ENCODE measurements at places on chromosomes 13 and 19. TPM values are rescaled to one million over a fixed set of nuclear protein-coding genes. Genes with fewer than 3 reads are reported as not detected.

GRCh38 chr13:57799624-57800023, 168.1 kb downstream of the PCDH17 start:
- DNase-seq, result no peak

DNA sequence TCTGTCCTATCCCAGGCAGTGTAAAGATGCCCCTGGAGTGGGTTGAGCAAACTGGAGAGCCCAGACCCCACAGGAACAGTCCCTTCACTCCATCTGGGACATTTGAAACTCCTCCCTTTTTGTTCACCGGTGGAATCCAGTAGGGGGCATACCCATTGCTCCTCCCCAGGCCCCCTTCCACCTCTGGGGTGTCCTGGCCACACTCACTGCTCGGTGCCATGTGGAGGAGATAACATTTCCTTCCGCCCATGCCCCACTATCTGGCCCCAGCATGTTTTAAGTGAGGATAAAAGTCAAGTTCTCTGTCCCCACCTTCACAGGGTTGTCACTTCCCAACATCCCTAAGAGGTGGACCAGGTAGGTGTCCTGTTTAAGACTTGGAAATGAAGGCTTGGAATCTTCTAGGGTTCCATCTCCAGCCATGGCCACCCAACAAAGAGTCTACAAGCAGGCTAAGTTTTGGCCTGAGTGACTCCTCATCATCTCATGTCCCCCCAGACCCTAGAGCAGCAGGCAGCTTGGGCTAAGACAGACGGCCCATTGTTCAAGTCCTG, 9.3 kb downstream of the ZNF526 start:
- DNase-seq, result no peak

- no peak for DNase-seq
These were observed 170.4 kb downstream of the COG6 start for GRCh38 chr13:39825886-39826285.

GRCh38 chr13:109389456-109389855, 396.9 kb downstream of the IRS2 start:
- no peak for DNase-seq

The SIGLEC10 gene
- not detected for total RNA-seq

The LYPD3 gene
- 0.17 TPM for total RNA-seq

DNA sequence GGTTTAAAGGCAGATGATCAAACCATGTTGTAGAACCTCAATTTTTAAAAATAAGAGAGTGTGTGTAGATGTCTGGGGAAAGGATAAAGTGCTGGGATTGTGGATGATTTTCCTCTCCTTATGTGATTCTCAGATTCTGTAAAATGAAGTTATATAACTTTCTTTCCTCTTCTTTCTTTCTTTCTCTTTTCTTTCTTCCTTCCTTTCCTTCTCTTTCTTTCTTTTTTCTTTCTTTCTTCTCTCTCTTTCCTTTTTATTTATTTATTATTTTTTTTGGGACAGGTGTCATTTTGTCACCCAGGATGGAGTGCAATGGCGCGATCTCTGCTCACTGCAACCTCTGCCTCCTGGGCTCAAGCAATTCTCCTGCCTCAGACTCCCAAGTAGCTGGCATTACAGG, 82.6 kb downstream of the GADD45B start:
- DNase-seq, result no peak

- DNase-seq, result no peak
These were observed 1299.2 kb upstream of the SPRY2 start for GRCh38 chr13:81639984-81640582.

GRCh38 chr13:90105276-90105675, 1242.2 kb upstream of the MIR17HG start:
- no peak for DNase-seq

- no peak for DNase-seq
These were observed 1394.9 kb upstream of the PRR20A start for GRCh38 chr13:55745828-55746227.

GRCh38 chr19:5436948-5437306, 18.3 kb upstream of the ZNRF4 start:
- no peak for DNase-seq

DNA sequence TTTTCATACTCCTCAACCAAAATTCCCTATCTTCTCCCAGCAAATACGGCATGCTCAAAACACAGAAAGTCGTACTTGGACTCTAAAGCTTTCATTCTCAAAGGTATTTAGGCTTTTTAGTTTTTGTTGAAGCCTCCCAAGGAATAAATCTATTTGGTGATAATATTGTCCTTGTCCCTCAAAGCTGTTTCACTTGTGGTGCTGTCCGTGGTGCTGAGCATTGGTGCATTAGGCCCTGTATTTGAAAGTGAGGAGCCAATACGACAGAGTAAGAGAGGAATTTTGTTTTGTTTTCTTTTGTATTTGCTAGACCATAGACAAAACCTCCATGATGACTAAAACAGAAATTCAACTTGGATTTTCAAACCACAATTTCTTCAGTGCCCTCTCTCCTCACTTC, 3.2 kb upstream of the LGALS13 start:
- DNase-seq, result peak; percentile 55

- no peak for DNase-seq
These were observed 1.3 kb upstream of the GNG7 start for GRCh38 chr19:2703691-2704216.

DNA sequence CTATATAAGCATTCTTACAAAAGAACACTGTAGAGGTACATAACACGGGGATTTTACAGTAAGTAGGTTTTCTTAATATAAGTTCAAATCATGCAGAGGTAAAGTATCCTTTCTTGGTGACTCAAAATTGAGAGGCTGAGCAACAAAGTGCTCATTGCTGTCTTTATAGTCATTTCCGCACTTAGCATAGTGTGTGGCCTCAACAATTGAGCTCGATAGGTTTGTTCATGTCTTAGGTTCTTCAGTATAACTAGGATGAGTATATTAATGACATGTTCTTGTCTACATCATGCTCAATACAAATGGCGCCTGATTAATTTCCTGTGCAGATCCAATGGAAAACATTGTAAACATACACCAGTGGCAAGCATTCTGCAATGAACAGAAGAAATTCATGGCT, 1.4 kb downstream of the WDFY2 start:
- peak; percentile 44 for DNase-seq

The ARL11 gene
- total RNA-seq, result 0.09 TPM

DNA sequence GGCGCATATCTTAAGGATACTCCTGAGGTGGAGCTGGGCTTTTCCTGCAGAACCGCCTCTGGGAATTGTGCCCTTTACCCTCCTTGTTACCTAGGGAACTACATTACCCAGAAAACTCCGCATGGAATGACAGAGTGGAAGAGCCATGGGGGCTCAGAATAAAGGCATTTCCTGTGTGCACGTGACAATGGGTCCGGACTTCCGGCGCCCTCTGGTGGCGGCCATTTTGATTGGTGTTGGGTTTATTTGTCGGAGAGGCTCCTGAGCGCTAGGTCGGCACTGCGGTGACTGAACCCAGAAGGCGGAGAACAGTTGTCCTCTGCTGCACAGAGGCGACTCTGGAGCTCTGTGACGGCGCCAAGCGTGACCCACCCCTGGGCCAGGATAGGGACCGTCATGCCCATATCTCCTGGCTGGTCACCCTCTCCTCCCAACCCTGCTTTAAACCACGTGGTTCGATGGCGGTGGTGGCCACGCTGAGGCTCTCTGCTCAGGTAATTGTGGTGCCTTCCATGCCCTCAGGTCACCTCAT, at the start of gene ZNF587B:
TSS of gene ZNF587B (plus strand) at position 229 of the 532 bp plus-strand sequence. CDS start at position 459, 230 bp downstream.
- DNase-seq, result peak; percentile 69

GRCh38 chr19:54573330-54573872, at the start of gene LILRA2:
TSS of gene LILRA2 (plus strand) at chr19:54573790. CDS start at chr19:54573879, 89 bp downstream.
- DNase-seq, result no peak

The ZNF99 gene
- not detected for total RNA-seq

DNA sequence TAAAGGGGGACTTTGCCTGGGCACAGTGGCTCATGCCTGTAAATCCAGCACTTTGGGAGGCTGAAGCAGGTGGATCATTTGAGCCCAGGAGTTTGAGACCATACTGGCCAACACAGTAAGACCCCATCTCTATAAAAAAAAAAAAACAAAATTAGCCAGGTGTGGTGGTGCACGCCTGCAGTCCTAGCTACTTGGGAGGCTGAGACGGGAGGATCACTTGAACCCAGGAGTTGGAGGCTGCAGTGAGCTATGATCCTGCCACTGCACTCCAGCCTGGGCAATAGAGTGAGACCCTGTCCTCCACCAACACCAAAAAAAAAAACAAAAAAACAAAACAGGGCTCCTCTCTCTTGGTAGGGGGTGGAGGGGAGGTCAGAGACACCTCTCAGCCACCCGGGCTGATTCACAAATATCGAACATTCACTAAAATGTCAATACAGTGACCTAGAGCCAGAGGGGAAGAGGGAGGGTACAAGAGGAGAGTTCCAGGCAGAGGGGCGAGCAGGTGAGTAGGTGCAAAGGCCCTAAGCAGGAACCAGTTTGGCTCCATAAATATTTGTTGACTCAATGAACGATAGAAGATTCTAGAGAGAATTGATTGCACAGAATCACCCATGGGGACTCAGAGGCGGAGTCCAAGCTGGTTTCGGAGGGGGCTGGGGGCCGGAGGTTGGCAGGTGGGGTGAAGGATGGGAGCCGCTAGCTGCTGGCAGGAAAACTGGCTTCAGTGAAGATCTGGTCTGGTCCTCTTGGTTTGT, 1.0 kb upstream of the CREB3L3 start:
- no peak for DNase-seq

The PRDX2 gene
- 214 TPM for total RNA-seq

The ZNF579 gene
- total RNA-seq, result 6.7 TPM

The YIPF2 gene
- total RNA-seq, result 106 TPM

DNA sequence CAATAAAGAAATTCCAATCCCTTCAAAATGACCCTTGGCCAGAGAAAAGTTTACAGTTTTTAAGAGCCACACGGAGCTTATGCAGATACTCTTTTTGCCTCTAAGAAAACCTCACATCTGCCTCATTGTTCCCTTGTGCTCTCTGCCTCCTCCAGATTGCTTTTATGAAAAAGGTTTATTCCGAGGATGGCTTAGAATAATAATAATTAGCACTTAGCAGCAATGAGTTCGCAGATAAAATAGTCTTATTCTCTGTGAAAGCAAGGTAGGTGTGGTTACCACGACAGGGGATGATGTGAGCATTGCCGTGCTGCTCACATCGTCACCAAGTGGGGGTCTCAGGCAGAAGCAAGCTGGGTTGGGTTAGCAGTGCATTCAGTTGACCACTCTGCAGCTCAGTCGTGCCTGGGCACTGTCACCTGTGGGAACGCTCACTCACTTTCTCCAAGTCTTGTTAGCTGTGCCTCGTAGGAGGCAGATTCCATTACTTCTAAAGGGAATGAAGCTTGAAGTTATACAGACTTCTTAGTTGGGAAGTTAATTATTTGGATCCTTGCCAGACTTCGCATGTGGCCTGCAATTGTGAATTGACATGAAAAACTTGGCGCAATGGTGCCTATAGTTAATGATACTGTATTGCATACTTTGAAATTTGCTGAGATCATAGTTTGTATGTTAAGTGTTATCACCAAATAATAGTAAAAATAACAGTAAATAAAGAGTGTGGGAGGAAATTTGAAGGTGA, 157.2 kb downstream of the MYO16 start:
- DNase-seq, result no peak

DNA sequence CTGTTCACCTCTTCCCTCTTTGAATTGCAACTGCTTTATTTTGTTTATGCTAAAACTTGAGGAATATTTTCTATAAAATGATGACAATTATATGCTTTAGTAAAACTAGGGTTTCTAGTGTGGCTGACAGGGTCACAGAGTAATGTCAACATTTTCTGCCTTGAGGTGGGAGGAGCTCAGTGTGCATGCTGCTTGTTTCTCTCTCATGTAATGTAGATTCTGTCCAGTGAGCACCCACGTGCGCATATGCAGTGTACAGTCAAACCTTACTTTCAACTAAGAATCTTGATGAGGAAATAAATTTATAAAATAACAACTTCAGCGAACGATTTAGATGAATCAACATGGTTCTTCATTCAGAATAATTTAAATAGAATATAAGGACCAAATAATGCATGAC, 603.9 kb downstream of the PCDH17 start:
- DNase-seq, result no peak

The SSC5D gene
- total RNA-seq, result 0.19 TPM

DNA sequence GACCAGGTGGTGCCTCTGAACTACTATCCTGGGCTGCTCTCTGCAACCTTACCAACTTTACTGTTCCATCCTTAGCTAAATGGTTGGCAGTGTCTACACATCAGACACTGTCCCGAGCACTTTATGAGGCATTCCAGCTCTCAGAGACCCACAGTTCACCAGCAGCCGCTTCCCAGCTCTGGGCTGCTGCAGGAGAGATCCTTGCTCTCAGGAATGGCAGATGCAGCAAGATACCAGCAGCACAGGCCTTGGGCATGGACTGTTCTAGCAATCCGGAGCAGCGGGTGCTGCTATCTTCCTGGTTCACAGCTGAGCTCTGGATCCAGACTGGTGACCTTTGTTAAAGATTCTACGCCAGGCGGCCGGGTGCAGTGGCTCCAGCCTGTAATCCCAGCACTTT, 3.3 kb upstream of the LPAR2 start:
- no peak for DNase-seq

DNA sequence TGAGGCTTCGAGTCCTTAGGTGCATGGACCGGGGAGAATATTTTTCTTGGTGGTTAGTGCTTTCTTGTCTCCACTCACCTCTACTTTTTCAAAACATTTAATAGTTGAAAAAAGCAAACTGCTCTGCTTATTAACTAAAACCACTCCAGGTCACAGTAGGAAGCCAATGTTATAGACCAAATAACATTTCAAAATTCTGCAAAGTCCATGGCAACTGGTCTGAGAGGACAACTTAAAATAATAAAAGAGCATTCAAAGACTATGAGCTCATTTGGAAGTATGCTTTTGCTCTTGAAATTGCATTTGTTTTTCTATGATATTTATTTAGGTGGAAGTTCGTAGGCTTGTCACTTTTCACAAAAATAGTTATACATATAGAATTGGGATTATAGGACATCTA, 483.0 kb downstream of the DCT start:
- no peak for DNase-seq

The ZNF283 gene
- total RNA-seq, result 10.9 TPM

- DNase-seq, result no peak
These were observed 23.3 kb downstream of the N4BP2L2 start for GRCh38 chr13:32515246-32515645.

DNA sequence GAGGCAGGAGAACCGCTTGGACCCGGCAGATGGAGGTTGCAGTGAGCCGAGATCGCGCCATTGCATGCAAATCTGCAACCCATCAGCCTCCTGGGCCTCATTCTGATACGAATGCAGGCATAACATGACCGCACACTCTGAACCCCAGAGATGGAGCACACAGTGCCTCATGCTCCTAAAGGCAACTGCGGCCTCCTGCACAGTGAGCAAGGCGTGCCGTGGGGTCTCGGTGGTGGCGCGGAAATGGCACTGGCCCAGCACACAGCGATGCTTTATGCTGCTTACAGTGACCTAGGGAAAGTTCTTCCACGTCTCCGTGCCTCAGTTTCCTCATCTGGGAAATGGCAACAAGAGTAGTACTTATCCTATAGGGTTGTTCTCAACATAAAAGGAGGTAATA, 2.0 kb upstream of the C19orf12 start:
- no peak for DNase-seq

The S1PR2 gene
- total RNA-seq, result 0.70 TPM

- no peak for DNase-seq
These were observed 237.7 kb upstream of the IPO5 start for GRCh38 chr13:97715763-97716162.

GRCh38 chr19:48962029-48962848, 2.9 kb upstream of the FTL start:
- DNase-seq, result peak; percentile 25

The PSPN gene
- 1.1 TPM for total RNA-seq

GRCh38 chr19:31372246-31372781, 23.1 kb upstream of the TSHZ3 start:
- DNase-seq, result no peak

The LYL1 gene
- 55.0 TPM for total RNA-seq

- DNase-seq, result no peak
These were observed 33.3 kb downstream of the IGFL2 start for GRCh38 chr19:46181388-46181779.
